ENCODE measurements at places on chromosomes 3 and 15.

DNA sequence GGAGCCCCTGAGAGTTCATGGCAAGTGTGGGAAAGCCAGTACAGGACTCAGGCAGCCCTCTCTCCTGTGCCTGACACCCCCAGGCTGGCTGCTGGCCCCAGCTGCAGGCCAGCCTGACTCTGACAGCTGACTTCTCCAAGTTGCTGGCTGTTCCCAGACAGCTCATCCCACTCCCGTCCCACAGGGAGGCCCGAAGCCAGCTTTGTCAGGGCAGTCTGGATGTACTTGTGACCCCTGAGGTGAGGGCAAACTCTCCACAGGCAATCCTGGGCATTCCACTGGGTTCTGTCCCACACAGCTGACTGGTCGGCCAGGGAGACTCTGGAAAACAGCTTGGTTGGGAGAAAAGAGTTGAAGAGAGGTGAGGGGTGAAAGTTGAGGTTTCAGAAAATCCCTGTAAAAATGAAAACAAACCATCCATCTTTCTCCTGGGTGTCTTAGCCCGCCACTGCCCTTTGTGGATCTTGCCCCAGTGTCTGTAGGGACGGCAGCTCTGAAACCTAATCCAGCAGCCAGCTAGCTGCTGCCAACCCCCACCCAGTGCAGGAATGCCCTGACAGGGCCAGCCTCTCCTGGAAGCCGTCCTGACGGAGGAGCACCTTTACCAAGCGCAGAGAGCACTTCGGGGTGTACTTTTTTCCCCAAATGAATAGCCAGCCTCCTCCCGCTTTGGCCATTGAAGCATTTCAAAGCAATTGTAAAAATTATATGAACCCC lies 87.9 kb downstream of the DNAJB8 start:
- no peak for DNase-seq

- DNase-seq, result no peak
Measured at GRCh38 chr3:126781406-126781805, 77.4 kb downstream of the CHCHD6 start.

DNA sequence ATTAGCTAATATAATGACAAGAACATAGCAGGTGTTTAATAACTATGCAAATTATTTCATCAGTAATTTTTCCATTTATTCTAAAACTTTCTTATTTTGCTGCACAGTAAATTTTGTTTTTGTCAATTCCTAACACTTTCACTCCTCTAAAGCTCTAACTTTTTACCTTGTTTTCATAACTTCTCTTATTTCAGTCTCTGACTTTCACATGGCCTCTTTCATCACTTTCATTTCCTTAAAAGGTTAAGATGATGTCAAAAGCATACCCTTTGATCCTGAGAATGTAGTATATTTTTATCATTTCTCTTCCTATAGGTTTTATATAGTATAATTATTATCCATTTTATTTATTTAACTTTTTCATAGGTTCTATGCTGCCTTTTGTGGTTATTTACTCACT lies 1325.8 kb upstream of the ALCAM start:
- no peak for DNase-seq

- no peak for DNase-seq
Measured at GRCh38 chr15:80068578-80068977, 9.1 kb downstream of the ZFAND6 start.

DNA sequence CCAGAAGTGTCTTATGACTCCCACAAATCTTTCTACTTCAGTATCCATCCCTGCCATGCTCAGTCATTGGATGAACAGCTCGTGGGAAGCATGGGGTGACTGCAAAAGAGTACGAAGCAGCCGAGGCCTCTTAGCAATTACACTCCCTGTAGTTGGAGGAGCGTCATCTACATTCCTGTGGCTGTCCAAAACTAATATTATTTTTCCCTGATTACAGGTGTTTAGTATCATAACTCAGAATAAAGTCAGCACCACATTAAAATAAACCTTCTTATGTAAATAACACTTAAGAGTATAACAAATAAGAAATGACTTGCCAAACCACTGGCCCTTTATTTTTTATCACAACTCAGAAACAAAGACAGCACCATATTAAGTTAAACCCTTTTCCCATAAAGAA lies 141.5 kb downstream of the PLOD2 start:
- DNase-seq, result no peak

Measured in stimulated activated CD8-positive, alpha-beta memory T cell treated with anti-CD3 and anti-CD28 coated beads, Interleukin-7, amount 100 ng/mL, for 1 hour (primary cell).